ENCODE measurements at places on chromosomes 7 and 10.
A peak's percentile ranks its signal among the peaks of the same experiment; 100 is the strongest.

- no peak for DNase-seq
These were observed 41.4 kb upstream of the SMARCD3 start for GRCh38 chr7:151289891-151290290.

DNA sequence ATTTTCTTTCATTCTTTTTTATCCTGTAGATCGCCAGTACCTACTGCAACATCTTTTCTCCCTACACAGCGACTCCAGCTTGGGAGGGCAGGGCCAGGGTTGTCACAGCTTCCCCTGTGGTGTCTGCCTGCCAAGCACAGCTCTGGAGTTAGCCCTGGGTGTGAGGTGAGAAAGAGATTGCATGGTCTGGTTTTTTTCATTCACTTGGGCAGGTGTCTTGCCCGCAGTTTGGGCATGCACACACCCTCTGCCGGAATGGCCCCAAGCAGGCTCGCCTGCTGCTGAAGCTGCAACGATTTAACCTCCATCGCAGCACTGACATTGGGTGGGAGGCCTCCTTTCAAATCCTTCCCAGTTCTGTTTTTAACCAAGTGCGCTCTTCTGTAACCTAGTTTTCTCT lies 132.8 kb downstream of the WNT2 start:
- DNase-seq = no peak

DNA sequence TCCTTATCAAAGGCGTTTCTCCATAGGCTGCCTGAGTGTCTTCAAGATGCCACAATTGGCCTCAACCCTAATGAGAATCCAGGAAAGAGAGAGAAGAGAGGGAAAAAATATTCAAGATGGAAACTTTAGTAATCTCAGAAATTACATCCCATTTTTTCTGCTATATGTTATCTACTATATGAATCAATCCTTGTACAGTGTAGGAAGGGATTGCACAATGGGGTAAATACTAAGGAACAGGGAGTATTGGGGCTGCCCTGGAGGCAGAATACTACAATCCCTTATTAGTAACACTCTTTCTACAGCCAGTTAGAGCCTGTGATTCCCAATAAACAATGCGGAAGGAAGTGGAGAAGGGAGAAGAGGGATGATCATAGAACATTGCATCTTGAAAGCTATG lies 27.9 kb downstream of the TFPI2 start:
- no peak for DNase-seq

GRCh38 chr7:119271147-119271779 lies 1001.7 kb upstream of the KCND2 start:
- DNase-seq = no peak

DNA sequence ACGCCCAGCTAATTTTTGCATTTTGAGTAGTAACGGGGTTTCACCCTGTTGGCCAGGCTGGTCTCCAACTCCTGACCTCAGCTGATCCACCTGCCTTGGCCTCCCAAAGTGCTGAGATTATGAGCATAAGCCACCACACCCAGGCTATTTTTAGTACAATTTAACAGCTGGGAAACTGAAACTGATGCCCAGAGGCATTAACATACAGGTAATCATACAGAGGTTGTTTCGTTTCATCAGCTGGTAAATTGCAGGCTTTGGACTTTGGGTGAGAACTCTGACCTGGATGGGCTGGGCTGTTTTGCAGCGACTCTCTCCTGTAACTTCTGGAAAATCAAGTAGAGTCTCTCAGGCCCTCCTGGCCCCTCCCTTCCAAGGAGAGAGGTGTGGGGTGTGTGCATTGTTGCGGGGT lies 6.2 kb upstream of the ACHE start:
- no peak for DNase-seq

DNA sequence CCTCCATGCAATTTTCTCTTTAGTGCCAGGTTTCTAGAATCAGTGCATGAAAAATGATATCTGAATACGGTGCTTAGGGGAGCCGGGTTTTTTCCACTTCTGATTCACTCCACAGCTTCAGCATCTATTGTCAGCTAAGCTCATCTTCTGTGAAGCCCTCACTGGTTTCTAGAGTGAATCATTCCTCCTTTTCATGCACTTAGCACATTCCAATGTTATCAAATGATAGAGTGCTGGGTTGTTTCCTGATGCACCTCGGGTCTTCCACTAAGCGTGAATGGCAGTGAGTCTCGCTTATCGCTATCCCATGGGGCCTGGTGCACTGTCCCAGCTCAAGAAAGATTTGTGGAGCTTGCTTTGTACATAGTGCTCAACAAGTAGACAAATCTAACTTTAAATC lies 170.9 kb upstream of the RHEB start:
- no peak for DNase-seq

- no peak for DNase-seq
These were observed 110.9 kb upstream of the NANOS1 start for GRCh38 chr10:118918587-118918986.

GRCh38 chr10:47383261-47384147 lies 589 bp downstream of the ZNF488 start:
- DNase-seq = no peak

GRCh38 chr10:66180581-66181318 lies 745.1 kb upstream of the LRRTM3 start:
- no peak for DNase-seq

GRCh38 chr7:140062528-140063299 lies at the start of gene PARP12:
PARP12 (minus strand) TSS chr7:140062951; CDS start chr7:140062847, 104 bp downstream.
- no peak for DNase-seq

GRCh38 chr7:29255199-29255878 lies 60.8 kb downstream of the CHN2 start:
- DNase-seq = no peak

DNA sequence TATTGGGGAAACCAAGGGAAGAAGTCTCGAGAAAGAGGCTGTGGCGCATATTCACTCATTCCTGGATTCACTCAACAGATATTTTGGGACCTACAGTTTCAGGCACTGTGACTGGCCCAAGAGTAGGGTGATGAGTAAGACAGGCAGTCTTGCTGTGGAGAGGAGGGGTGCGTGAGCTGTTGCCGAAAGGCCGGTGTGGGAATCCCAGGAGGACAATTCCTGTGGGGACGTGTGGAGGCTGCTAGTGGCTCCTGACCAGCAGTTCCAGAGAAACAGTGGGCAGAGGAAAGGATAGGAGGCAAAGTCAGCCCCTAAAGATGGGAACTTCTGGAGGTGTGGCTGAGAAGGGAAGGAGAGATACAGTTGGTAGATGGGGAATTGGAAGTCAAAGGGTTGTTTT lies 59.3 kb upstream of the GRB10 start:
- no peak for DNase-seq

DNA sequence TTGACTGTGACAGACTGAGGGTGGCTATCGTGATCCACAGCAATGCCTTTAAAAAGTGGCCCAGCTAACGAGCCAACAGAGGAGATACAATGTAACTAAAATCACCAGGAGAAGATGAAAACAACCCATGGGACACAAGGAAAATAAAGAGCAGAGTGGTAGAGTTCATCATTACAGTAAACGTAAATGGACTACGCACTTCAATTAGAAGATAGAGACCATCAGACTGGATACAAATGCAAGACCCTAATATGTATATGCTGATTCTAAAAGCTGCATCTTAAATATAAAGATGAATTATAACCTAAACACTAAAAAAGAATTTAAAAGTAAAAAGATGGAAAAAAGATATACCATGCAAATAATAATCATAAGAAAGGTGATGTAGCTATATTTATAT lies 6.6 kb upstream of the STK32C start:
- no peak for DNase-seq

GRCh38 chr10:70579234-70580002 lies 23.1 kb downstream of the PRF1 start:
- DNase-seq = peak; percentile 6

- no peak for DNase-seq
These were observed 201.9 kb downstream of the INHBA start for GRCh38 chr7:41501006-41501405.

GRCh38 chr10:11789306-11789705 lies 33.9 kb upstream of the PROSER2 start:
- no peak for DNase-seq

DNA sequence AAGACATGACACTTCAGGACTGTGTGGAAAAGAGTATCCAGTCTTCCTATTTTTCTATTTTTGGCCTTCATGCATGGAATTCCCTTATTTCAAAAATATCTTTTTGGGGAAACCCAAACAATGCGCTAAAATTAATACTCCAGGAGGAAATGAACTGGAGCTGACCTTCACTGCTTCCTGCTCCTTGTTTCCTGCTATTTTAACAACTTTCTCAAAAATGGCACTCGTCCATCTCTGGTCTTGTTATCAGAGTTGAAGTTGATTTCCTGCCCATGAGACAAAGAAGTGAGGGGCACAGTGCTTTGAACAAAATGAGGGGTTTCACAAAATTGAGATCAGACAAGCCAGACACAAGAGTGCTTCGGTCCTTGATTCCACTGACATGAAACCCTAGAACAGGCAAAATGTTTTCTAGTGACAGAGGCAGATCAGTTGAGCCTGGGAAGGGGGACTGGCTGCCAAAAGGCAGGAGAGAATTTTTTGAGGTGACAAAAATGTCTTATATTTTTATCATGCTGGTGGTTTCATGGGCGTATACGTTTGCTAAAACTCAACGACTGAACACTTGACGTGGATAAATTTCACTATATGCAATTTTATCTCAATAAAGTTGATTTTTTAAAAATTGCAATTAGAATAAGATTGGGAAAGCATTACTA lies 193.2 kb downstream of the CREB5 start:
- DNase-seq = no peak

DNA sequence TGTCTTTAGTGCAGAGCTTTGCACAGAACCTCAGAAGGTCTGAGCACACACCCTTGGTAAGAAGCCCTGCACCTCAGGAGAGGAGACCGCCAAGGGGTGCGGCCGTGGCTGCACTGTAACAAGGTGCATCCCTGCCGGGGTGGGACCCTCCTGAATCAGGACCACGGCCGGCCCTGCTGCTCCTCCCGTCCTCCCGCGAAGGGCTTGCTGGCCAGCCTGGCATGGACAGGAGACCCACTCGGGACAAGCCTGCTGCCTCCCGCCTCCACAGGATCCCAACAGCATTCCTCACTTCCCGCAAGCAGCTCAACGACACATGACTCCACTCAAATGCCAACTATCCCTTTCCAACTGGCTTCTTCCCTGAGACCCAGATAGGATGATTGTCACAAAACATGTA lies 12.8 kb downstream of the WDR86 start:
- no peak for DNase-seq

- DNase-seq = no peak
These were observed 44.9 kb downstream of the IKZF1 start for GRCh38 chr7:50349399-50349798.

GRCh38 chr7:99267481-99267840 lies 5.2 kb upstream of the MYH16 start:
- peak; percentile 94 for DNase-seq

DNA sequence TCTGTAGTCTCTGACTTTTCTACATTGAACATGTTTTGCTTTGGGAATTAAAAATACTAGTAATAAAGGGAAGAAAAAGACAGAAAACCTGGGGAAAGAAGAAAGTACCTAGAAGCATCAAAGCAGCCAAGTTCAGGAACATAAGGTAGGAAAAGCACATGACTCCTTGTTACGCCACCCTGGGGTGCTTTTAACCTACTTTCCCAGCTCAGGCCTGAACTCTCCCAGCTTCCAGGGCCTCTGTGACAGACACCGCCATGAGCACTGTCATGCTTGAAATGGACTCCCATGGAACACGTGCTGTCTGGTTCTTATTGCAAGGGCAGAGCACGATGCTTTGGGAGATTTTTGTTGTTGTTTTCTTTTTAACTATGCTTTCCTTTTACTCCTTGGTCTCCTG lies 11.4 kb downstream of the ACTR1A start:
- no peak for DNase-seq

GRCh38 chr10:95275726-95276366 lies 15.0 kb downstream of the PDLIM1 start:
- no peak for DNase-seq

DNA sequence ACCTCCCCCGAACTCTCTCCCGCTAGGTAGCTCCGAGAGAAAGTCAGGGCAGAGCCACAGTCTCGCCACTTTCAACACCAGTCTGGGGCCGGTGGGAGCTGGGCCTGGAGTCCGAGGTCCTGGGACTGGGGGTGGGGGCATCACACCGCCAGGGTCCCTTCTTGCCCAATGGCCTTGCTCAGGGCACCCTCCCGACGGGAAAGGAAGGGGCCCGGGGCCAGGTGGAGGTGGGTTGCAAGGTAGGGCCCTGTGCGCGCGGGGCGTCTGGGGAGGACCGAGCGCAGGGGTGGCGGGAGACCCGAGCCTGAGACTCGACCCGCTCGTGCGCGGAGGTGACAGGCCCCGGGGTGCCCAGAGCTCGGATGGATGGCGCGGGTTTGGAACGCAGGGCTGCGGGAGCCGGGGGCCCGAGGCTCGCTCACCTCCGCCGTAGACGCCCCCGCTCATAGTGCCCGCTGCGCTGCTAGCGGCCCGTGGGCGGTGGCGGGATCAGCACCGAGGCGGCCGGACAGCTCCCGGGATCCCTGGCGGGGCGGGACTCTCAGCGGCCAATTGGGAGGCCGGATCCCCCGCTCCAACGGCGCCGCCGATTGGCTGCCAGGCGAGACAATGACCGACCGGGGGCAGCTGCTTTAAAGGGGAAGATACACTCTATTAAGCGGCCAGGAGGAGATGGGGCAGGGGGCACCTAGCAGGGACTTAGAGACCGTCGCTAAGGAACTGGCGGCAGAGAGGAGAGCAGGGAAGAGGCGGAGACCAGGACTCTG lies at the start of gene ACTL6B:
Gene ACTL6B, minus strand, starts transcription at position 541 of the 767 bp plus-strand sequence. Its CDS starts 94 bp downstream, at position 447.
- no peak for DNase-seq

DNA sequence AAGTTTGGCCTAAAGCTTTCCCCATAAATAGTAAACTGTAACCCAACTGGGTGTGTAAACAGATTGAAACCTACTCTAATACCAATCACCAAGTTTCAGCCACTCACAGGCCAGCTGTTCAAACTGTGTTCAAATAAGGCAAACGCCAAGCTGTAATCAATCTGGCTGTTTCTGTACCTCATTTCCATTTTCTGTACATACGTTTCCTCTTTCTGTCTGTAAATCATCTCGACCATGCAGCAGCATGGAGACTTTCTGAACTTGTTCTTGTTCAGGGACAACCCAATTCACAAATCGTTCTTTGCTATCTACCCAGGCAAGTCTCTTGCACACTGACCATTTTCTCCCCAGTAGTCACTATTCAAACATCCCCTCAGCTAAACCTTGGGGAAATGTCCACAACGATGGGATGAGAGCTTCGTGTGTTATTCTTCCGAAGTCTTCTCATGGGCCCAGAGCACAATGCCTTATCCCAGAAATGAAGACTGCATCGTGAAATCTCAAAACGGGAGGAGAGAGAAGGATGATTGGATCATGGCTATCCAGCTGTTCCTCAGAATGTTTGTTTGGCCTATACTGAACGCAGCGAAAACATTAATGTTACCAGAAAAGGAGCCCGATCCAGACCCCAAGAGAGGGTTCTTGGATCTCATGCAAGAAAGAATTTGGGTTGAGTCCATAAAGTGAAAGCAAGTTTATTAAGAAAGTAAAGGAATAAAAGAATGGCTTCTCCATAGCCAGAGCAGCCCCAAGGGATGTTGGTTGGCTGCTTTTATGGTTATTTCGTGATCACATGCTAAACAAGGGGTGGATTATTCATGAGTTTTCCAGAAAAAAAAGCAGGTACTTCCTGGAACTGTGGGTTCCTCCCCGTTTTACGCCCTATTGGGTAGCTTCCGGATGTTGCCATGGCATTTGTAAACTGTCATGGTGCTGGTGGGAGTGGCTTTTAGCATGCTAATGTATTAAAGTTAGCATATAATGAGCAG lies 86.2 kb downstream of the SLC16A9 start:
- DNase-seq = no peak

- no peak for DNase-seq
These were observed 7.0 kb downstream of the RTKN2 start for GRCh38 chr10:62261666-62262065.

GRCh38 chr10:61869774-61870525 lies 31.5 kb upstream of the ARID5B start:
- no peak for DNase-seq

GRCh38 chr7:155193716-155194115 lies 104.0 kb upstream of the INSIG1 start:
- no peak for DNase-seq

Data from RWPE2 (cell line).